ENCODE measurements at places on chromosomes 11 and 22.

- no peak for DNase-seq
These were observed 12.4 kb upstream of the TOP3B start for GRCh38 chr22:21994881-21995444.

DNA sequence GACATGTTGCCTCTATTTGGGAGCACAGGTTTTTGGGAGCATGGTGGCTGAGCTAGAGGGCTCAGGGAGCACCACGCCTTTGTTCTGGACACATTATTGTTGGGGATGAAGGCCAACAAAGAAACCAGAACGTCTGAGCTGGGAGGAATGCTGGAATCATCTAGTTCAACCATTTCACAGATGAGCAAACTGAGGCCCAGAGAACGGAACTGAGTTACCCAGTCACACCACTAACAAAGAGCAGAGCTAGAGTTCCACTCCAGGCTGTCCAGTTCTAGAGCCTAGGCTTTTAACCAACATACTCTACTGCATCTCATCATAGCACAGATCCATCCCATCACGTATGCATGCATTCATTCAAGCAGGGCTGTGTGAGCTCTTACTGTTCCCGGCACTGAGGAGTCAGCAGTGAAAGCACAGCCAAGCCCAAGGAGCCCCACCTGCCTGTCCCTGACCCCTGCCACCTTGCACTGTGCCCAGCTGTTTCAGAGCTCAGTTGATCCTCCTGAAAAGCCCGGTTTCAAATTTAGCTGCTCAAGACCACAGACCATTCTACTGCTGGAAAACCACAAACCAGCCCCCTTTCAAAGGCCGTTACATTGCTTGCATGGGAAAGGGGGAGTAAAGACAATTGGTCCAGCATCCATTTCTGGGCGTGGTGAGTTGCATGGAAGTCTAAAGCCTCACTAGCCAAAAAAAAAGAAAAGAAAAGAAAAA, 16.9 kb upstream of the TCF20 start:
- peak; percentile 51 for DNase-seq

DNA sequence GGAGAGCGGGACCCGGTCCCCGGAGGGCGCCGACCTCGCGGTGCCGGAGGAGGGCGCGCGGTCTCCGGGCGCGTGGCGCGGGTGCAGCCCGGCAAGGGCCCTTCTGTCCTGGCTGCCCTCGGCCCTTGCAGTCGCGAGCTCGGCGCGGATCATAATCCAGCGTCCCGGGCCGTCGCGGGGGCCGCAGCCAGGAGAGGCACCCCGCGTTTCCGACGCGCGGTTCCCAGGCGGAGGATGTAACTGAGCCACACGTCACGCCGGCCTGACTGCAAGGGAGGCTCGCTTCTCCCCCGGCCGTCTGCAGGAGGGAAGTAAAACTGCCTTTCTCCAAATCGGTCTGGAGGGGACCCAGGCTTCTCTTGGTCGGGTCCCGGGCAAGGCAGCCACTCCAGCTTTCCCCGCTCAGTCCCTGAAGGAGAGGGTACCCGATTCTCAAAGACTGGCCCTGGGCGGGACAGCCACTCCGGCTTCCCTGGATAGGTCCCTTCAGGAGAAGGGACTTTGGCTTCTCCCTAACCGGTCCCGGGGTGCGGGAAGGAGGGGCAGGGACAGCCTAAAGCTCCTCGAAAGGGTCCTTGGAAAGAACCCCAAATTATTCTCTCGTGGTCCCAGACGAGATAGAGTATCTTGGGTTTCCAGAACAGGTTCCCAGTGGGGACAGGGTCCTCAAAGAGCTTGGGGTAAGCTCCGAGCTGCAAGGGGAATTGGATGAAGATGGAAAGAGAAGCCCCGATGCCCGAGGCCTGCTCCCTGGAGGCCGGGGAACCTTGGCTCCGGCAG, 836 bp downstream of the SPON1 start:
- DNase-seq: no peak

- no peak for DNase-seq
These were observed 38.3 kb downstream of the DDX6 start for GRCh38 chr11:118752654-118753053.

DNA sequence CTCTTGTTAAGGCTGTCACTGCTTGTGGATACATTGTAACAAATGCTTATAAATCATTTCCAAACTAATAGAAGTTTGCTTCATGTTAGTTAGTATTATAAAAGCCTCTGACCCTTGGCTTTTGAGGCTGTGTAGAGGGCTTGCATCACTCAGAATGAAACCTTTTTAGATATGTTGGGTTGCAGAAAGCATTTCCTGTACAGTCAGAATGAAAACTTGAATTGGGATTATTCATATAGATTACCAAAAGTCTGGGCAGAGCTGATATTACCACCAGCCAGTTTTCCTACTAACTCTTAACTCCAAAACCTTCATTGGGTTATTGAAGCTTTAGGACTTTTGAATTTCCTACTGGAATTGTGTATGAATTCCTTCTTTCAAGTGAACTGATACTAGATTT, 12.0 kb downstream of the KMT2A start:
- DNase-seq: no peak

DNA sequence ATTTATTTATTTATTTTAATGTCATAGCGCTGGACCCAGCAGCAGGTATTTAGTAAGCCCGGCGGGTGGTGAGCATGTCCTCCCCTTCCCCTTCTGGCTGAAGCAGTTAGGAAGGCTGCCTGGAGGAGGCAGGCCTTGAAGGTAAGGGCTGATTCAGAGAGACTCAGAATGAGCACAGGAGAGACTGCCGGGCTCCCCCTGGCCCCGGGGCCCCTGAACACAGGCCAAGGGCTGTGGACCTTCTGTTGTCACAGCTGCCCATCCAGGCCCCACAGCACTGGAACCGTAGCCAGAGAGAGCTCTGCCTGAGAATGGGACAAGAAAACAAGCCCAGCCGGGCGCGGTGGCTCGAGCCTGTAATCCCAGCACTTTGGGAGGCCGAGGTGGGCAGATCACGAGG, 52.8 kb downstream of the KCNJ4 start:
- no peak for DNase-seq

- DNase-seq: no peak
These were observed 32.1 kb upstream of the PCF11 start for GRCh38 chr11:83124636-83125424.

GRCh38 chr22:37392721-37393328, 34.5 kb downstream of the ELFN2 start:
- DNase-seq: no peak

All from KBM-7 (cell line).